ENCODE measurements at places on chromosomes 3 and 15. TPM values are rescaled to one million over a fixed set of nuclear protein-coding genes. Genes with fewer than 3 reads are reported as not detected.
A peak's percentile ranks its signal among the peaks of the same experiment; 100 is the strongest.

XIRP1 gene
- not detected for total RNA-seq

NR2E3 gene
- total RNA-seq = 0.56 TPM

- no peak for DNase-seq
Measured at GRCh38 chr3:184234224-184234623, 4.8 kb downstream of the VWA5B2 start.

- DNase-seq = peak; percentile 49
Measured at GRCh38 chr15:93029836-93030429, 59.1 kb downstream of the RGMA start.

DNA sequence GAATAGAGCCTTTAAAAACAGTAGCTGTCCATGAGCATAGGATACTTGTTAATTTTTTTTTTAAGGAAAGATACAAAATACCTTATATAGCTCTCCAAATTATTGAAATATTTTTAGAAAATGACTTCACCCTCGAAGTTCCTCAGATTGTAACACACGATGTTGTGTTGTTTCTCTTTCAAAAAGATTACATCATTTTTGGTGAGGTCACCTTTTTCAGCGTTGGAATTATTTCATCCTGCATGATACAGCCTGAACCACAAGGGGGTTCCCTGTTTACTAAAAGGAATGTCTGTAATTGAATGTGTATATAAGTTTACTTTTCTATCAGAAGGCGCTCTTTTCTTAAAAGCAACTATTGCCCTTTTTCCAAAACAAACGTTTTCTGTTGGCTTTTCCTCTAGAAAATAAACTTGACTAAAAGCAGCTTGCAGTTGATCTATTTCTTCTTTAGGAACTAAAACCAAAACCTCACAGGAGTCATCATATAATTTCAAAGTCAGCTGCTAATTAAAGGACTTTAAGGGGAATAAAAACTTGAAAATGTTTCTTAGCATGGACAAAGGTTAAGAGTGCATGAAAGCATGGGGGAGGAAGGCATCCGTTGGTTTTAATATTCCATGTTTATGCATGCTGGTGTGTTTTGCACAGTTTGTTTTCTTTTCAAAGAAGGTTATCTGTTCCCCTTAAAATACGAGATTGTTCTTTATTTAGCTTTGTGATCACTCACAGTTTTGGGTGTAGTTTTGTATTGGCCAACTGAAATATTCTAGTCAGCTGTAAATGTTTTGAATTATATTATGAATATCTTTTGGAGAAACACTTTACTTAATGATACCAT is 29.4 kb downstream of the LYSMD4 start:
- no peak for DNase-seq

GRCh38 chr15:66905185-66905584 is 160.2 kb upstream of the SMAD3 start:
- no peak for DNase-seq

All from H1 (cell line).